AG09309 (cell line): ENCODE measurements at places on chromosomes 2 and 18.

- no peak for DNase-seq
These were observed 10.0 kb downstream of the XRCC5 start for GRCh38 chr2:216119146-216119545.

DNA sequence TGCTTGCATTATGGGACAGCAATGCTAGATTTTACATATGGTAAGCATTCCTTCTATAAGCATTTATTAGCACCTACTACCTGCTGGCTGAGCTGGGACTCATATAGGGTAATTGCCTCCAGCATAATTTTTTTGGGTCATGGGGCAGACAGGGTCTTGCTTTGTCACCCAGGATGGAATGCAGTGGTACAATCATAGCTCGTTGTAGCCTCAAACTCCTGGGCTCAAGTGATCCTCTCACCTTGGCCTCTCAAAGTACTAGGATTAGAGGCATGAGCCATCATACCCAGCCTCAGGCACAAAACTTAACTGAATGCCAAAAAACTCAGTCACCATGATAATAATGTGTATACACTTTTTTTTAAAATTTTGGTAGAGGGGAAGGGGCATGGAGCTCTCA, 35.3 kb downstream of the TMEM237 start:
- no peak for DNase-seq

DNA sequence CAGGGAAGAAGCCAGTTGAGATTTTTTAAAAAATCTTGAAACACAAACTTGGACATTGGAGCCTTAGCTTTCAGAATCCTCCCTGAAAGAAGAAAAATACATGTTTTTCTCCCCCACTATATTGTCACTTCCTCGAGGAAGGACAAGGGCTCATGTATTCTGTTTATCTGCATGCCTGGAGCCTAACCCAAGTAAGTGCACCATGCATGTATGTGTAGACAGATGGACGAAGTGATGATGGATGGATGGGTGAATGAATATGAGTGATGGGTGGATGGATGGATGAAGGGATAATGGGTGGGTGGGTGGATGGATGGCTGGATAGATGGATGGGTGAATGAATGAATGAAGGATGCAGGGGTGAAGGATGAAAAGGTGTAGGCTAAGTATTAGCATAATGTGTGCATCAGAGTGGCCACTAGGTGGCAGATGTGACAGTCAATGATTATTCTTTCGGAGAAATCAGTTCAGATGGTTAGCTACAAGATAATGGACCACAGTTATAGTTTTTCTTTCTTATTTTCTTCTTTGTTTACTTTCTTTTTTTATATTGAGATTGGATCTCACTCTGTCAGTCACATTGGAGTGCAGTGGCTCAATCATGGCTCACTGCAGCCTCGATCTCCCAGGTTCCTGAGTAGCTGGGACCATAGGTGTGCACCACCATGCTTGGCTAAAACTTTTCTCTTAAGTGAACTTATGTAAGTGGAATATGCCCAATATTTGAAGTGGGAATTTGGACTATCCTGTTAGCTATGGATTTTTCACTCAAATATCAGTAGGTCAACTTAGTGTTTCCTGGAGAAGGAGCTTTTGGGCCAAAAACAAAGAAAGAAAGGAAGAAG, 18.5 kb upstream of the CCDC93 start:
- no peak for DNase-seq

DNA sequence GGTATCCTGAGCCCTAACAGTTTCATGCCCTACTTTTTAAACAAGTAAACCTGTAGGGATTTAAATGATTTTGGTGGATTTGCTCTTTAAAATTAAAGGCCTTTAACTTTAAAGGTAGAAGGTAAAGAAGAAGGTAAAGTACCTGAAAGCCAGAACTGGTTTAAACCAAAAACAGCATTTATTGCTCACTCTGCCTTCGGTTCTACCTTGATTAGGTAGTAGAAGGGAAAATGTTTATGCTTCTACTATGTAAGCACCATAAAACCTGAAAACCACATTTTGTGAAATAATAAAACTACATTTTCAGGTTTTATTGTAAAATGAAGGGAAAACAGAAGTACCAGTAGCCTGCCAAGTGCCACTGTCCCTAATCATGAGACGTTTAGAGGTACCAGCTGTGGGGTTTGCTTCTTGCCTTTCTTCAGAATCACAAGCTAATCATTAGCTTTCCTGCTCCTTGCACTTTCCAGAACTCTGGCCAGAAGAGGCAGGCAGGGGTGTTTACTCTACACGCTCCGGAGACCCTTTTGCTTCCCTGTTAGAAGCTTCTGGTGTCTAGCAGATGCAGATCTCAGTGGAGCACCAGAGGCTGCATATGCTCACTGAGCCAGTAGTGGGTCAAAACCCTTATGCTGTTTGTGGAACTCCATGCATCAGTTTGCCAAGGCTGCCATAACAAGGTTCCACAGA, 33.3 kb downstream of the RPIA start:
- no peak for DNase-seq

GRCh38 chr2:236536727-236537398, 32.8 kb upstream of the ACKR3 start:
- no peak for DNase-seq
